ENCODE measurements at places on chromosomes 5 and 9.
A peak's percentile ranks its signal among the peaks of the same experiment; 100 is the strongest.

DNA sequence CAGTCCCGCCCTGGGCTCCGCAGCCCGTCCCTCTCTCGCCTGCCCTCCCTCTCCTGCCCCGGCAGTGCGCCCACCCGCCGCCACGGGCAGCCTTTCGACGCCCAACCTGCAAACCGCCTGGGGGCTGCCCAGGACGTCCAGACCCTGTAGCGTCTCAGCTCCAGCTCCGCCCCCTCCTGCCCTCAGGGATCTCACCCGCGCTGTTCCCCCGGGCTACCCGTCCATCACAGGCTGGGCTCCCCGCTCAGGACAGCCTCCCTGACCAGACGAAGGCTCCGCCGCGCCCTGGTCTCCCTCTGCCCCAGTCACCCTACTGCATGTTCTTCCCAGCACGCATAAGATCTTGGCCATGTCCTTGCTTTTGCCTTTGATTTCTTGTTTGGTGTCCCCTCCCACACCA lies 1.4 kb downstream of the RASGEF1C start:
- DNase-seq: no peak

- no peak for DNase-seq
These were observed 20.0 kb upstream of the GRPEL2 start for GRCh38 chr5:149325166-149325735.

DNA sequence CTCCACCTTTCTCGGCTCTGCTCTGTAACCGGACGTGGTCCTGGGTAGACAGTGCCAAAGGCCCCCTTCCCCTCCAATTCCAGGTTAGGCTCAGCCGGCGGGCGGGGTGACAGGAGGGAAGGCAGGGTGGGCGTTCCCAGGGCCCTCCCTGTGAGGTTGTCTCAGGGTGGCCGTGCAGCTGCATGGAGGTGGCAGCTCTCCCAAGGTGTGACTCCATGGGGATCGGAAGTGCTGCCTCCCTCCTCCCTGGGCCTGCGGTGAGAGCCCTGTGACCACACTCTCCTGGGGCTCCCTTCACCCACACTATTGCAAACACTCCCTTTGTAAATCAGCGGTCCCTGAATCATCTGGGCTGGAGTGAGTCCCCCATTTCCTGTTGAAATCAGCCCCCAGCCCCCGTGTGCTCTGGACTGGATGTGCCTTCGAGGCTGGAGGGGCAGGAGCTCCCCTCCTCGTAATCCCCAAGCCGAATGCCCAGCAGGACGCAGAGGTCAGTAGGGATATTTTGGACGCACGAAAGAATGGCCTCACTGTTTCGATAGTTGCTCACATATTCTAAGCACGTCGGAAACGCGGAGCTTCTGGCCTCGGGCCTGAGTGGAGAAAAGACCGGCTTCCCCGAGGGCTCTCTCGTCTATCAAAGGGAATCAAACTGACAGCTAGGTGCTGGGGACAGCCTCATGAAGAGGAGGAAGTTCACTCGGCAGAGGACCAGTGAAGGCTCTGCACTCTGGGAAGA lies 107.6 kb upstream of the COL5A1 start:
- DNase-seq: peak; percentile 19

DNA sequence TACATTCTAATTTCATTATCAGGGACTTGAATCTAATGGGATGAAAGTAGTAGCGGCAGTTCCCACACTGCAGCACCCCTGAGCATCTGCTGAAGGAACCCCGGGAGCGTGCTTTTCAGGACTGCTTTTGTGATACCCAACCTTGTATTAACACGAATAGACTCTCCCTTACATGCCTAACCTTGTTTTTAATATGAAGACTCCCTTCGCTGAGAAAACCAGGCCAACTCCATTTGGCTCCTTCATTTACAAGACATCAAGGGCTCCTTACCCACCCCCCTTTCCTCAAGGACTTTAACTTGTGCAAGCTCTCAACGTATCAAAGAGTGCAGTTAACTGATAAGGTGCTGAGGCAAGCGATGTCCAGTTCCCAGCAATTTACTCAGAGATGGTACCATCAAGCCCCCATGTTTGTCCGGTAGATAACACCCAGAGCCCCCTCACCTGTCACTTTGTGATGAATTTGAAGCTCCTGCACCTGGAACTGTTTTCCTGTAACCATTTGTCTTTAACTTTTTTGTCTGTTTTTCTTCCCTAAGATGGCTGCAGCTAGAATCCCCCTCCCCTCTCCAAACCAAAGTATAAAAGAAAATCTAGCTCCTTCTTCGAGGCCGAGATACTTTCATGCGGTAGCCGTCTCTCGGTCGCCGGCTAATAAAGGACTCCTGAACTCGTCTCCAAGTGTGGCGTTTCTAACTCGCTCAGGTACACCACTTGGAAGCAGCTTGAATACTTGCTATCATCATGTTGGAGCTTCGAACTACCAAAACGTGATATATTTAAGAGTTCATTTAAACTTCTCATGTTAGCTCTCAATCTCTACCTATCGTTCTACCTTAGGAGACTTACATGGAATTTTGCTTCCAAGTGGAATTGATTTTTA lies 10.7 kb downstream of the HNRNPH1 start:
- no peak for DNase-seq

- DNase-seq: peak; percentile 11
These were observed 143.2 kb downstream of the CTNND2 start for GRCh38 chr5:11760934-11761603.

- no peak for DNase-seq
These were observed 32.7 kb downstream of the TMEFF1 start for GRCh38 chr9:100505564-100506159.

DNA sequence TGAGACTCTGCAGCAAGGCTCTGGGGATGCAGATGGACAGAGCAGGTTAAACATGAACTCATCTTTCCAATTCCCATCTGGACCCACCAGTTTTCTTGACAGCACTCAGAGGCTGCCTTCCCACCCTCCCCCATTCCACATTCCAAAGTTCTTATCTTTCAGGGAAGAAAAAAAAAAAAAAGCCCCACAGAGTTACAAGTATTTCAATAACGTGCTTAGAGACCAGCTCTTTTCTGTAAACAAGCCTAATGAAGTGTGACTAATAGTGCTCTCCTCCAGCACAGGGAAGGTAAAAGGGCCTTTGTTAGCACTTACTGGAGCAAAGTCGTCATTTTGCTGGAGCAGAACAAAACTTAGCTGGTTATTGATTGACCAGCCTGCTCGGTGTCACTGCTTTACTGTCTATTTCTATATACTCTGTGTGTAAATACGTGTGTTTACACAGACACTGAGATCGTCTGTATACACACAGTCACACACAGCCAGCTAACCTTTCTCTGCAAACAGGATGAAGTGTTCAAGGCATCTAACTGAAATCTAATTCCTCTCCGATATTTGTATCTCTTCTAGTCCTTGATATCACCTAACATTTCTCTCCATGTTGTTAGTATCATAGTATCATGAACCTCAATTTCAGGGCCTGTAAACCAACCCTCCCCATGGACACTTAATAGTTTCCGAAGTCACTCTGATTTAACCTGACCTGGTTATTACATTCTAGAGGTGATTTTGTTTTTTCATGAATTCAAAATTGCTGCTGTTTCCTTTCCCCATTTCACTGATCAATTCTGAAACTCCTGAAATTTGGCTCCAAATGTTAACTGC lies 84.9 kb downstream of the ZNF608 start:
- no peak for DNase-seq

DNA sequence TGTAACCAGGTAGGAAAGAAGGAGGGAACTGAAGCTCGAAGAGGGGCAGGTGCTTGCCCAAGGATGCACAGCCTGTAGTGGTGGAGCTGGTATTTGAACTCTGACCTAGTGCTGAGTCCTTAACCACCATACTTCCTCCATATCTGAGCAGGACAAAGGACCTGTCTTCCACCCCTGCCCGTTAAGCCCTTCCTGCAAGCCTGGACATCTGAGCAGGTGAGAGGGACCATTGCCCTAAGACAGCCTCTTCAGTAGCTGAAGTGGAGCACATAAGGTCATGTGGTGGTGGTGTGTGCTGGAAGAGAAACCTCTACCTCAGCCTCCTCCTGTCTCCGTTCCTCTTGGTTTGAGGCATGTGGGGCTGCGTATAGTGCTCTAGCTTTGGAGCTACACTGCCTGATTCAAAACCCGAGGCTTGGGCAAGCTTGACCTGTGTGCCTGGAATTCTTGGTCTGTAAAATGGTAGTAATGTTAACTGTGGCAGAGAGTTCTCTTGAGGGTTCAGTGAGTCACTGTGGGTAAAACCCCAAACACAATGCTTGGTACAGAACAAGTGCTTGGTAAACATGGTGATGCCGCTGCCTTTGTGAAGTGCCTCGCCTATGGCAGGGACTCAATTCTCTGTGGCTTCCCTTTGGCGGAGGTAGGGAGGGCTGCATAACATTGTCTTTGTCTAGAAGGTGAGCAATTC lies 7.4 kb downstream of the GALNT10 start:
- DNase-seq: no peak

- DNase-seq: no peak
These were observed 6.3 kb upstream of the ASS1 start for GRCh38 chr9:130438382-130438981.

DNA sequence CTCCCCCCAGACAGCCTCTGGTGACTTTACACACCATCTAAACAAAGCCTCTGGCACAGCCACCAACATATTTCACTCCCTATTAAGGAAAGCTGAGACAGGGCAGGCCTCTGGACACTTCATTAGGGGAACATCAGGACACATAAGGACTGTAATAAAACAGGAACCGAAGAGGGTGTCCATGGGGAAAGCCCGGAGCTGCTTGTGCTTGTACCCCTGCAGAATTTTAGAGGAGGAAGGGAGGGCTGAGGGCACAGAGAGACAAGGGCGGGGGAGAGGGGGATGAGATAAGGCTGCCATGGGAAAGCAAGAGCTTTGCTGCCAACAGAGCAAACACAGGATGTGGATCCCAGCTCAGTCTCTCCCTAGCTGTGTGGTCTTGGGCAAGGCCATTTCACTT lies 138.4 kb downstream of the ASTN2 start:
- DNase-seq: no peak

GRCh38 chr5:165844571-165844970 lies 2339.2 kb downstream of the MAT2B start:
- no peak for DNase-seq

- DNase-seq: no peak
These were observed 194.8 kb upstream of the MRPS30 start for GRCh38 chr5:44613936-44614335.

GRCh38 chr9:123876750-123877149 lies 53.2 kb downstream of the DENND1A start:
- no peak for DNase-seq
